Activated CD8-positive, alpha-beta memory T cell treated with anti-CD3 and anti-CD28 coated beads, Interleukin-2, amount 10 ng/mL, durations not matched to agents 7 days and 5 days (primary cell): ENCODE measurements at places on chromosomes 6 and 20. TPM values are rescaled to one million over a fixed set of nuclear protein-coding genes. Genes with fewer than 3 reads are reported as not detected.

DEFB116 gene
- not detected for total RNA-seq

MYBL2 gene
- total RNA-seq = 118 TPM

AIG1 gene
- 8.8 TPM for total RNA-seq

DNA sequence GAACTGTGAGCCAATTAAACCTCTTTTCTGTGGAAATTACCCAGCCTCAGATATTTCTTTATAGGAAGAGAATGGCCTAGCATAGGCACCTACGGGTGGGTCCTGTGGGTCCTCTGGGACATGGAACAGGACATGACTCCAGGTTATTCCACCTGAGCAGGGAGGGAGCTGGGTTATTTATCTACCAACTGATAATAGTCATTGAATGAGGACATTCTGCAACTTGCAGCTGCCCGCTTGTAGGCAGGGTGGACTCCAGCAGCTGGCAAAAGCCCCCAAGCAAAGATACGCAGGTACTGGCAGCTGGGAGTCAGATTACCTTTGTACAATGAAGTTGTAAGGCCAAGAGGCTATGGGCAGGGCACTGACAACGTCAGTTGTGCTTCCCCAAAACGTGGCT lies 1.4 kb upstream of the BANF2 start:
- no peak overlapping the region for H3K4me3 ChIP-seq
- no peak overlapping the region for H3K27ac ChIP-seq
- peaks cover 8% of the 10 kb centered on the region for H3K27me3 ChIP-seq
- H3K36me3 ChIP-seq = no peaks in the 10 kb centered on the region
- no peaks in the 10 kb centered on the region for H3K4me1 ChIP-seq
- no peak for DNase-seq

- H3K27me3 ChIP-seq = peaks cover 16% of the 10 kb centered on the region
- DNase-seq = no peak
- no peak overlapping the region for H3K4me3 ChIP-seq
- no peaks in the 10 kb centered on the region for H3K4me1 ChIP-seq
These were observed 2.1 kb upstream of the LBP start for GRCh38 chr20:38344107-38344701.

DNA sequence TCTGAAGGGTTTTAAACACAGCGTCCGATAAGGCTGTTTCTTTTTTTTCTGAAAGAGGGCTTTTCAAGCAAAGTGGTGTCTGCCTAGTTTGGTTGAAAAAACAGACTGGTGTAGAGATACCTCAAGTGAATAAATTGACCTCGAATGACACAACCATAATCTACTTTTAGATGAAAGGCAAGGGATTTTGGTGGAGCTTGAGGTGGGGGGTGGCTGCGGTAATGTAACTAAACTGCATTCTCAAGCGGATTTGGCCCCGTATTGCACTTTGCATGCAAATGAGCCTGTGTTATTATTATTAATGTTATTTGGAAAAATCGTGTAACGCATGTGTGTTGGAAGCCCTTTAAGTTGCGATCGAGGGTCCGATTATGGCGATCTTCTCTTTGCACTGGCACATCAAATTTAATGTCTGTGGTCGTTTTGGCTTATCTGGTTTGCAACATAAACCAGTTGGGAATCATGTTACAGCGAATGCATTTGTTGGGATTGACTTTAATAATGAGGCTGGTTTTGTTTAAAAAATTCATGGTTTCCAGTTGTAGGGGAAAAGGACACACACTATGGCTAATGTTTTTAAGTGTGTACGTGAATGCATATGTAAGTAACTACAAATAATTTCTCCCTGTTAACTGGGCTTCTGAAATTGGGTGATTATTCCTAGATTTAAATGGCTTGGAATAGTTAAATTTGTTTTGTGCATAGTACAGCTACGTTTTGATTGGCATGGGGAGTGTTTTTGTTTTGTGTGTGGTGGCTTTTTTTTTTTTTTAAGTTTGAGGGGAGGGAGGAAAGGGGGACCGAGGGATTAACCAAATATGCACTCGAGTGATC lies 1.0 kb downstream of the JARID2 start:
- peaks cover 34% of the 10 kb centered on the region for H3K4me1 ChIP-seq
- no peaks in the 10 kb centered on the region for H3K27me3 ChIP-seq
- peak overlapping the region; percentile 93 for H3K4me3 ChIP-seq
- DNase-seq = peak; percentile 60
- peaks cover 13% of the 10 kb centered on the region for H3K36me3 ChIP-seq
- H3K27ac ChIP-seq = peak overlapping the region; percentile 99

GRCh38 chr6:132789396-132789776 lies 9.1 kb downstream of the SLC18B1 start:
- H3K27me3 ChIP-seq = no peaks in the 10 kb centered on the region
- peaks cover 35% of the 10 kb centered on the region for H3K36me3 ChIP-seq
- no peak overlapping the region for H3K4me3 ChIP-seq
- DNase-seq = no peak

DNA sequence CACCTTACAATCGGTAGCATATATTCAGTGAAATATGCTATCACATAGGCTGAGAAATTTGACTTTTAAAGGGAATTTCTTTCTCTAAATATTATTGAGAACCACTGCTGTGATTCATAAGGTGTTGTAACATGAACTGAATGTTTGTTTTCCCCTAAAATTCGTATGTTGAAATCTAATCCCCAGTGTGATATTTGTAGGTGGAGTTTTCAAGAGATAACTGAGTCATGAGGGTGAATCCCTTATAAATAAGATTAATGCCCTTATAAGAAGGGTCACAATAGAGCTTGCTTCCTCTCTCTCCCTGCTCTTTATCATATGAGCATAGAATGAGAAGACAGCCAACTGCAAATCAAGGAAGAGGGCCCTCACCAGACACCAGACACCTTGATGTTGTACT lies 64.8 kb downstream of the LMBRD1 start:
- H3K36me3 ChIP-seq = peaks cover 2% of the 10 kb centered on the region
- no peaks in the 10 kb centered on the region for H3K27me3 ChIP-seq
- H3K4me1 ChIP-seq = no peaks in the 10 kb centered on the region
- DNase-seq = no peak

DNA sequence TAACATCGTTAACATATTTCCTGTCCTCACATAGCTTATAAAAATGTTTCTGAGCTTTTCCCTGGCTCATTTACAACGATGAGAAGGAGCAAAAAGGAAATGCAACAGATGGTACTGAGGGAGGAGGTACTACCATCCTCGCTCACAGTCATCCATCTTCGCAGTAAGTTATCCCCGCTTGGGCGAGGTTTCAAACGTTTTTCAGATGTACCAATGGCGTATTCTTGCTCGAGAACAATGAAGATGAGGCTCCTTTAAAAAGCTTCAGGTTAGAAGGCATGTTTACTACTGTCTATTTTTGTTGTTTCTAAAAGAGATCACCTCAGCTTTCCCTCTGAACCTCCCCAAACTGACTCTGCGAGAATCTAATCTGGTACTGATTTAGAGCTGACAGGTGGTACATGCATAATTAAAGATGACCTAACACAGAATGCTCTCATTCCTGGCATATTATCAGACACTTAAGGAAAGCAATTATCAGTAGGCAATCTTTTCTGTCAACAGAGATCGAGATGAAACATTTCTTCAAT lies 178.7 kb downstream of the GJA10 start:
- peaks cover 21% of the 10 kb centered on the region for H3K36me3 ChIP-seq
- no peak overlapping the region for H3K4me3 ChIP-seq
- H3K4me1 ChIP-seq = peaks cover 41% of the 10 kb centered on the region
- H3K27ac ChIP-seq = no peak overlapping the region
- H3K27me3 ChIP-seq = peaks cover 36% of the 10 kb centered on the region

GRCh38 chr6:24721461-24722215 lies 2.7 kb upstream of the C6orf62 start:
- H3K27ac ChIP-seq = peak overlapping the region; percentile 99
- H3K27me3 ChIP-seq = no peaks in the 10 kb centered on the region
- peak overlapping the region; percentile 81 for H3K4me3 ChIP-seq

- H3K27me3 ChIP-seq = no peaks in the 10 kb centered on the region
- H3K4me3 ChIP-seq = no peak overlapping the region
- DNase-seq = no peak
- H3K27ac ChIP-seq = no peak overlapping the region
- H3K4me1 ChIP-seq = peaks cover 2% of the 10 kb centered on the region
These were observed 150.1 kb downstream of the GMPR start for GRCh38 chr6:16388488-16388887.

DNA sequence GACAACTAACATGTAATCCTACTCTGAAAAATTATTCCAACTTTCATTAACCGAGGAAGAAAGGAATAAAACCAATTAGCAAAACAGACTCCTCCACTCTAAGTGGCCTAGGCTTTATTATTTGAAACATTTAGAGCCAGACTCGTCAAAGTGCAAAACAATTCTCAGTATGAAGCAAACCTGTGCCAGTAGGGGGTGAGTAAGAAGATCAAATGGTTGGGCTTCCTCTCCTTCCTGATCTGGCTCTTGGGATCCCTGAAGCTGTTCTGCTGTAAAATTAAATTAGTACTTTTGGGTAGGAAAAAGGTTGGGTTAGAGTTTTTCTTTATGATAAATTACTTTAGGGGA lies 177.6 kb upstream of the MAN1A1 start:
- no peaks in the 10 kb centered on the region for H3K4me1 ChIP-seq
- no peaks in the 10 kb centered on the region for H3K36me3 ChIP-seq
- DNase-seq = no peak
- H3K27ac ChIP-seq = no peak overlapping the region
- H3K4me3 ChIP-seq = no peak overlapping the region
- H3K27me3 ChIP-seq = peaks cover 11% of the 10 kb centered on the region

THBS2 gene
- total RNA-seq = not detected

- no peak overlapping the region for H3K27ac ChIP-seq
- DNase-seq = no peak
- H3K4me3 ChIP-seq = no peak overlapping the region
- peaks cover 9% of the 10 kb centered on the region for H3K36me3 ChIP-seq
- no peaks in the 10 kb centered on the region for H3K27me3 ChIP-seq
These were observed 257.8 kb downstream of the GMDS start for GRCh38 chr6:1987640-1988039.

- no peaks in the 10 kb centered on the region for H3K27me3 ChIP-seq
- H3K36me3 ChIP-seq = no peaks in the 10 kb centered on the region
- no peak overlapping the region for H3K4me3 ChIP-seq
- peaks cover 45% of the 10 kb centered on the region for H3K4me1 ChIP-seq
These were observed 20.4 kb downstream of the ACSS1 start for GRCh38 chr20:25037288-25038102.

DNA sequence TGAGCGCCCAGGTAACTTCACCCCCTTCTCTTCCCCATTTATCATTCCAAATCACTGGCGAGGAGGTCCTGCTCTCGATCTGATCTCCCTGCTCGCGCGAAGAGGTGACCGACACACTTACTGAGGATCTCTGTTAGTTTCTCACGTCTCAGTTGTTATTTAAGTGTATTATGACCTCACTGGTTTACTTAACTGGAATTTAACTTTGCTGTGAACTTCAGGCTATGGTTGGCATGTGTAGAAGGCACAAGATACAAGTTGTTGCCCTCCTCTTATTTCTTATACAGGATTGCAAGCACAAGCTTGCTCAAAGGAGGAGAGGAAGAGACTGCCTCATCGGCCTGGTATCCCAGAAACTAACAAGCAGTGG lies 1.2 kb downstream of the RNF217 start:
- H3K4me3 ChIP-seq = no peak overlapping the region
- peaks cover 2% of the 10 kb centered on the region for H3K36me3 ChIP-seq
- H3K27ac ChIP-seq = no peak overlapping the region
- peaks cover 49% of the 10 kb centered on the region for H3K27me3 ChIP-seq
- H3K4me1 ChIP-seq = peaks cover 10% of the 10 kb centered on the region

- H3K27ac ChIP-seq = peak overlapping the region; percentile 91
- peaks cover 23% of the 10 kb centered on the region for H3K36me3 ChIP-seq
- peaks cover 71% of the 10 kb centered on the region for H3K4me1 ChIP-seq
- H3K27me3 ChIP-seq = no peaks in the 10 kb centered on the region
- peak overlapping the region; percentile 69 for H3K4me3 ChIP-seq
- DNase-seq = peak; percentile 62
These were observed 17.2 kb downstream of the ZBTB2 start for GRCh38 chr6:151374036-151374683.

MCCD1 gene
- not detected for total RNA-seq

DNA sequence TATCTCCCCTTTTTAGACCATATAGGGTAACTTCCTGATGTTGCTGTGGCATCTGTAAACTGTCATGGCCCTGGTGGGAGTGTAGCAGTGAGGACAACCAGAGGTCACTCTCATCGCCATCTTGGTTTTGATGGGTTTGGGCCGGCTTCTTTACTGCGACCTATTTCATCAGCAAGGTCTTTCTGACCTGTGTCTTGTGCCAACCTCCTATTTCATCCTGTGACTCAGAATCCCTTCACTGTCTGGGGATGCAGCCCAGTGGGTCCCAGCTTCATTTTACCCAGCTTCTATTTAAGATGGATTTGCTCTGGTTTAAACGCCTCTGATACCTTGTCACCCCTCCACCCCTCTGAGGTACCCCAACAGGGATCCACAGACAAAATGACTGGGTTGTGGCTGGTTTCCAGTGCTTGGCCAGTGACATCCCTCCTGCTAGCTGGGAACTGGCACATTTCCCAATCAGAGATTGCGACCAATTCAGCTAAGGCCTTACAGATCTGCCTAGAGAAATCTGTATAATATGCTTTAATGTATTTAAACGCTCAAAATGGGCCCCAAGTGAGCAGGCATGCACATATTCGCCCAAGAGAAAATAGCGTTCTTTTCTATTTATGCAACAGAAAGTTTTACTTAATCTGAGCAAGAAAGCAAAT lies 315.6 kb upstream of the QKI start:
- DNase-seq = no peak
- H3K36me3 ChIP-seq = no peaks in the 10 kb centered on the region
- H3K27me3 ChIP-seq = no peaks in the 10 kb centered on the region
- H3K4me3 ChIP-seq = no peak overlapping the region
- no peak overlapping the region for H3K27ac ChIP-seq

GRCh38 chr6:14921170-14921569 lies 324.7 kb upstream of the JARID2 start:
- H3K4me3 ChIP-seq = no peak overlapping the region
- no peaks in the 10 kb centered on the region for H3K4me1 ChIP-seq
- H3K36me3 ChIP-seq = no peaks in the 10 kb centered on the region
- no peaks in the 10 kb centered on the region for H3K27me3 ChIP-seq

SSTR4 gene
- not detected for total RNA-seq

EYA2 gene
- not detected for total RNA-seq

GRCh38 chr6:35448191-35448590 lies 3.9 kb upstream of the FANCE start:
- DNase-seq = no peak
- H3K4me3 ChIP-seq = no peak overlapping the region
- H3K27me3 ChIP-seq = peaks cover 10% of the 10 kb centered on the region
- H3K4me1 ChIP-seq = peaks cover 35% of the 10 kb centered on the region
- H3K36me3 ChIP-seq = no peaks in the 10 kb centered on the region
- H3K27ac ChIP-seq = no peak overlapping the region

GRCh38 chr6:2890976-2891767 lies 11.9 kb downstream of the SERPINB9 start:
- H3K4me3 ChIP-seq = peak overlapping the region; percentile 45
- peak overlapping the region; percentile 41 for H3K27ac ChIP-seq
- H3K4me1 ChIP-seq = peaks cover 20% of the 10 kb centered on the region

KIF25 gene
- not detected for total RNA-seq

GRCh38 chr20:4814696-4815252 lies 93.1 kb downstream of the PRND start:
- H3K4me1 ChIP-seq = peaks cover 72% of the 10 kb centered on the region
- peak overlapping the region; percentile 99 for H3K27ac ChIP-seq
- no peaks in the 10 kb centered on the region for H3K27me3 ChIP-seq
- peak overlapping the region; percentile 89 for H3K4me3 ChIP-seq
- H3K36me3 ChIP-seq = peaks cover 40% of the 10 kb centered on the region
- peak; percentile 79 for DNase-seq

RWDD2A gene
- total RNA-seq = 0.91 TPM

GRCh38 chr6:101392586-101393230 lies 800 bp upstream of the GRIK2 start:
- no peaks in the 10 kb centered on the region for H3K4me1 ChIP-seq
- H3K27ac ChIP-seq = no peak overlapping the region
- peaks cover 38% of the 10 kb centered on the region for H3K27me3 ChIP-seq
- H3K4me3 ChIP-seq = no peak overlapping the region
- DNase-seq = no peak
